Activated CD8-positive, alpha-beta T cell treated with anti-CD3 and anti-CD28 coated beads, Interleukin-2, amount 10 ng/mL, durations not matched to agents 7 days and 5 days (primary cell): ENCODE measurements at places on chromosomes 4 and X. TPM values are rescaled to one million over a fixed set of nuclear protein-coding genes. Genes with fewer than 3 reads are reported as not detected.

- no peak overlapping the region for H3K27ac ChIP-seq
- H3K4me1 ChIP-seq = no peaks in the 10 kb centered on the region
- no peaks in the 10 kb centered on the region for H3K36me3 ChIP-seq
- H3K4me3 ChIP-seq = no peak overlapping the region
Observed at GRCh38 chr4:19880206-19880605, 371.5 kb upstream of the SLIT2 start.

- peaks cover 15% of the 10 kb centered on the region for H3K4me1 ChIP-seq
- H3K36me3 ChIP-seq = no peaks in the 10 kb centered on the region
- H3K27ac ChIP-seq = no peak overlapping the region
- no peak overlapping the region for H3K4me3 ChIP-seq
- DNase-seq = no peak
Observed at GRCh38 chr4:122104184-122104583, 47.9 kb upstream of the BLTP1 start.

- peaks cover 3% of the 10 kb centered on the region for H3K4me1 ChIP-seq
- no peak overlapping the region for H3K27ac ChIP-seq
- no peak overlapping the region for H3K4me3 ChIP-seq
- H3K36me3 ChIP-seq = no peaks in the 10 kb centered on the region
Observed at GRCh38 chr4:11039634-11040131, 355.1 kb upstream of the CLNK start.

GRCh38 chr4:115950806-115951205, 837.4 kb upstream of the NDST4 start:
- no peaks in the 10 kb centered on the region for H3K27me3 ChIP-seq
- no peak overlapping the region for H3K27ac ChIP-seq
- H3K36me3 ChIP-seq = no peaks in the 10 kb centered on the region
- no peaks in the 10 kb centered on the region for H3K4me1 ChIP-seq
- no peak overlapping the region for H3K4me3 ChIP-seq
- no peak for DNase-seq

GRCh38 chr4:121960818-121961217, 9.0 kb upstream of the TRPC3 start:
- peaks cover 34% of the 10 kb centered on the region for H3K27me3 ChIP-seq
- DNase-seq = no peak
- no peak overlapping the region for H3K4me3 ChIP-seq
- no peaks in the 10 kb centered on the region for H3K36me3 ChIP-seq
- no peak overlapping the region for H3K27ac ChIP-seq

PRPS2 gene
- total RNA-seq = 94.3 TPM

TEC gene
- 2.7 TPM for total RNA-seq

CRMP1 gene
- not detected for total RNA-seq

SSX4B gene
- total RNA-seq = not detected

GPC4 gene
- not detected for total RNA-seq
